ENCODE measurements at places on chromosomes 2 and 18.

- no peak for DNase-seq
Observed at GRCh38 chr2:34979148-34979547, 1376.4 kb upstream of the CRIM1 start.

DNA sequence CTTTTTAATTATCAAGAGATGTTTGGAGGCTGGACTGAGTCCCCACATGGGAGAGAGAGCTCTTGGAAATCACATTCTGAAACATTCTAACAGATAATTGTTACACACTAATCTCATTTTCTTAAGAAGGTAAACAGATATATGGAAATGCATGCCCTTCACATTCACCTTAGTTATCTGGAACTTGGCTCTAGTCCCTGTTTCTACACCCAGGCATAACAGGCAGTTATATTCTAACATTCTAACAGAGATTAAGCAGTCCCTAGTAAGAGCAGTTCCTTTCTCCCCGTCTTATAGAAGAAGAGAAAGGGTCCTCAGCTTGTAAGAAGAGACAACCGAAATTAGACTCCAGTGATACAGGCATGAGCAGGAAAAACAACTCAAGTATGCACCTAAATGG lies 385.4 kb downstream of the SOX11 start:
- no peak for DNase-seq

DNA sequence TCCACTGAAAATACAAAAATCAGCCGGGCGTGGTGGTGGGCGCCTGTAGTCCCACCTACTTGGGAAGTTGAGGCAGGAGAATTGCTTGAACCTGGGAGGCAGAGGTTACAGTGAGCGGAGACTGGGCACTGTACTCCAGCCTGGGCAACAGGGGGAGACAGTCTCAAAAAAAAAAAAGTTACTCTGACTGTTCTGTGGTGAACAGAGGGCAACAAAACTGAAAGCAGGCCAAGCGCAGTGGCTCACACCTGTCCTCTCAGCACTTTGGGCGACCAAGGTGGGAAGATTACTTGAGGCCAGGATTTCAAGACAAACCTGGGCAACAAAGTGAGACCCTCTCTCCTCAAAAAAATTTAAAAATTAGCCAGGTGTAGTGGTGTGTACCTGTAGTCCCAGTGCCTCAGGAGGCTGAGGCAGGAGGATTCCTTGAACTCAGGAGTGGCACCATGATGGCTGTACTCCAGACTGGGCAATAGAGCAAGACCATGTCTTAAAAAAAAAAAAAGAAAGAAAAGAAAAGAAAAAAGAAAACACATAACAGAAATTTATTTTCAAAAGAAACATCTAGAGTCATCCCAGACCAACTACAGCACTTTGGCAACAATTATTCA lies 13.6 kb upstream of the RTN4 start:
- DNase-seq, result no peak

- DNase-seq, result no peak
Observed at GRCh38 chr2:105858868-105859693, 114.4 kb downstream of the NCK2 start.

DNA sequence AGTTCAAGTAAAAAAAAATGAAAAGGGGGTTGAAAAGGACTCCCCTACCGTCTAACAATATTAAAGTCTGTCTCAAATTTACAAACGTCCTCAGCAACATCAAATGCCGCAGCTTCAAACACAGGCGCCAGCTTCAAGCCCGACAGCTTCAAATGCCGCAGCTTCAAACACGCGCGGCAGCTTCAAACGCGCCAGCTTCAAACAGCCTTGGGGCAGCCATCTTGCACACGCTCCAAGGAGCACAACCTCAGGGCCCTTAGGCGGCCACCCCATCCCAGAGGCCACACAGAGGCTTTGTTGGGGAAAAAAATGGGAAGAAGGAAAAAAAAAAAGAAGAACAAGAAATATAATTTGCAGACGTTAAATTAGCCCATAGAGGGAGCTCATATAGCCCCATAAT lies 244.4 kb upstream of the VRK2 start:
- no peak for DNase-seq

DNA sequence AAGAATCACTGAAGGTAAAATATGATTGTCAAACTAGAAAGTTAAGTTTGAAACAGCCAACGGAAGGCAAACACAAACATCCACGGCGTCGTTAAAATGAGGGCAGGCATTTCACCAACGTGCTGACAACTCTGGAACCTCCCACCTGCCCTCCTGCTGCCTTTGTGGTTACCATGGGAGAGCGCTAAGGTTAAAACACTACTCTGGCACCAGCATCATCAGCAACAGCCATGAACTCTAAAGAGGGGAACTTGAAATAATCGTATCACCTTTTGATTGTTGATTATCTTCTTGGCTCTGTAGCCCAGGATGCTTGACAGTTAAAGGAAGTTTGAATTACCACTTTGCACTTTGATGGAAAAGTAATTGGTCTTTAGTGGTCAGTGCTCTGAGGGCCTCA lies 34.7 kb downstream of the CYB5A start:
- DNase-seq, result peak; percentile 18

DNA sequence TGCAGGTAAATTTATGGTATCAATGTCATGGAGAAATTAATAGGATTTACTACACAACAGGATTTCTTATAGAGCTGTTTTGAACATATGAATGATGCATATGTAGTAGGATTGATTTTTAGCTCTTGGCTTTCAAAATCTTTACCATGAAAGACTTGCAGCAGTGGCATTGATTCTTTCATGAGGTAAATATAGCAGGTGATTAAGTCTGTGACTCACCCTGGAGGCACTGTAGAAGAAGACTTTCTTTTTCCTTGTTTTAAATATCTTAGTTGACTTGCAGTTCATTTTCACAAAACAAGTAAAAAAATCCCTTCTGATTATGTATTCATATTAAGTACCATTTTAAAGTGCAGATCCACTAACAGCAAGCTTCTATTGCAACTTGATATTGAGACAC lies 463.0 kb downstream of the FBXO15 start:
- no peak for DNase-seq

- no peak for DNase-seq
Observed at GRCh38 chr2:3251946-3252345, 125.7 kb downstream of the EIPR1 start.

DNA sequence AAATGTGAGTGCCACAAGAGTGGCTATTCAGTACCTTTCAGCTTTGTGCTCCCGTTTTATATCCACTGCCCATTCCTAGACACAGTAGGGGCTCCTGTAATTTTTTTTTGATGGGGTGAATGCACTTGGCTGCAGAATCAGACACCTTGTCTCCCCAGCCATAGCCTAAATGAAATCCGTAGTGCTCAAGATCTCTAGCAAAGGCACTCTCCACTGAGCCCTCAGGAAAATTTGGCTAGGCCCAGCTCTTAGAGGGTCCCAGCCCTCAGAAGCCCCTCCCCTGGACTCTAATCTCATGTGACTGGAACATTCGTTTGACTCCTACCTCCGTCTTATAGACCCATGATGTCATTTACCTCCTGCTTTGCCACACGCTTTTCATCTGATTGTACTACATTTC lies 323.9 kb downstream of the SMAD2 start:
- no peak for DNase-seq

DNA sequence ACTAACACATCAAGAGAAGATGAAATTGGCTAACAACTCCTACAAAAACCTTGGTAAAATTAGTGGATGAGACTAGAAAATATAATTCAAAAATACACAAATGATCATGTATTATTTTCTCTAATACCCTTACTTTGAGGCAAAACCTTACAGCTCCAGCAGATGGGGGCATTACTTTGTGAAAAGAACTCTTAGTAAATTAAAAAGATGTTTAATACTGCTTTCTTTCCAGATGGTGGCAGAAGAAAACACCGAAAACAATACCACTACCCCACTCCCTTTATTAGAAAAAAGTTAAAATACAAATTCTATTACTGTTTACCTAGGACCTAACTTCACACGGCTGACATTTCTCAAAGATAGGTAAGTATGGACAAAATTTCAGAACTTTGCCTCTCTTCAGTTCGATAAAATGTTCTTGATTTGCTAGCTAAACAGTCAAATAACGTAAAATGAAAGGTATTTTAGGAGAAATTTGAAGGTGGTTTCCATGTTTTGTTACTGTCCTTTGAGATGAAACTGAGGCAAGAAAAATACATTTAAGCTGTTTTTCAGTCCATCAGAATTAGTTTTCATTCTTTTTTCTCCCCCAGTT lies 30.6 kb downstream of the ORC4 start:
- DNase-seq, result peak; percentile 57

DNA sequence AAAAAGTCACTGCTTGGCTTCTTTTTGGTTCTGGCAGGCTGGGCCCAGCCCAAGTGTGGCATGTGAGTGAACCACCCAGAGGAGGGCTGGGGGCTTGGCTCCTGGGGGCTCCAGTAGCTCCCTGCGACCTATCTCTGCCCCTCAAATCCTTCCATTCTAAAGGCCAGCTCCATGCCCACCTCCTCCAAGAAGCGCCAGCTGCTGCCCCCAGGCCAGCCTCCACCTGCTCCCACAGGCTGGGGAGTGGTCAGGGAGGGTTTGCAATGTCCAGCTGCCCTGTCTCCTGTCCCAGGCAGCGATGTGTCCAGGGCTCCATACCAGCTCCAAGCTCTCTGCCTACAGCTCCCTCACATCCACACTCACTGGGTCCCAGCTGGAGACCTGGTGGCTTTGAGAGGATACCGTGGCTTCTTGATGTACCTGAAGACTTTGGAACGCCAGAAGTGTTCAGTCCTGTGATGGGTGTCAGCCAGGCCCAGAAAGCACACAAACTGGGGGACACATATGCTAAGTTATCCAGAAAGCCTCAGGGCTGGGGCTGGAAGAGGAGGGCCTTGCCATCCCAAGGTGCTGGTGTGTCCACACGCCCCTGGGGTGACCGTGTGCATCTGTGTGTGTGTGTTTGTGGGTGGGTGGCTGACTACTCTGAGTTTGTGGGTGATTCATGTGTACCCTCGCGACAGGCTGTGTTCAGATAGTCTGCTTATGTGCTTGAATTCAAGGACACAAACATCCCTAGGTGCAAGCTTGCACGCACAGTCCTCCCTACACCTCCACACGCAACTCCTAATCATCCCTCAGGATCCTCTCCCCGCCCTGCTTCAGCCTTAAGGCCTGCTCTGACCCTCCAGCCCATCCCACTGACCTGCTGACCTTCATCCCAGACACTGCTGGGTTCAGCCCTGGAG lies 33.4 kb downstream of the ZFP36L2 start:
- no peak for DNase-seq

DNA sequence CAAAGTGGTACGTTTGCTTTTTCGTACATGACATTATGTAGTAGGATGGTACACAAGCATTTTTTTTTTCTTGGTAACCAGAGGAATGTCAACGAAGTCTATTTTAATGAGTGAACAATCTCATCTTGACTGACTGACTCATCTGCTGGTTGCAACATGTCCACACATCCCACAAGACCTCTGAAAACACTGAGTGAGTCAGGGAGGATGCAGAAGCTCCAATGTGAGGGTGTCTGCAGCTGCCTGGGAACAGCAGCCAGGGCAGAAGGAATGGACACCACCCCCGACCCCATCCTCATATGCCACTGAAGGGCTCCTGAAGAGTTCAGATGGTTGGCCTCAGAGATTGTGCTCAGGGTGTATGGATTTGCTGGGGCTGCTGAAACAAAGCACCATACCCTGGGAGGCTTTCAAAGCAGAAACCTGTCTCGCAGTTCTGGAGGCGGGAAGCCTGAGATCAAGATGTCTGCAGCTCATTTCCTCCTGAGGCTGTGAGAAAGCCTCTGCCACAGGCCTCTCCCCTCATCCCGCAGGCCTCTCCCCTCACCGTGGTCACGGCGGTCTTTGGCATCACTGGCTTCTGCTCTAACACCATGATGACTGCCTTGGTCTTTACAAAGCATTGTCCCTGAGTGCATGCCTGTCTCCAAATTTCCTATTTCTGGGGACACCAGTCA lies 124.6 kb downstream of the LRATD1 start:
- DNase-seq, result no peak

GRCh38 chr2:139160836-139161235 lies 380.6 kb upstream of the NXPH2 start:
- DNase-seq, result no peak

DNA sequence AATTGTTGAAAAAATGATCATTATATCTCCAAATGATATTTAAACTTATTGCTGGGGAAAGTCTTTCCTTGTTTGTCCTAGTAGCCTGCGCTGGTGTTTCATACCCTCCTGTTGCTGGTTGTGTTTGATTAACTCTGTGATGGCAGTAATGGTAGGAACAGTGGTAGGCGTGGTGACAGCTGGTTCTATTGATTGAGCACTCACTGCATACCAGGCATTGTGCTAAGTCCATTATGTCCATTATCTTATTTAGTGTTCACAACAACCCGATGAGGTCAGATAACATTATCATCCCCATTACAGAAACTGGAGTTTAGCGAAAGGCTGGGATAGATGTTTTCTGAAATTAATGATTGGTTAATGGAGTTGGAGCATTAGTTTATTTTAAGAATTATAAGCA lies 77.8 kb upstream of the STON1 start:
- DNase-seq, result peak; percentile 71

GRCh38 chr2:126719833-126720351 lies 63.9 kb downstream of the GYPC start:
- DNase-seq, result no peak

GRCh38 chr2:168705534-168706470 lies 96.6 kb upstream of the NOSTRIN start:
- DNase-seq, result peak; percentile 47

DNA sequence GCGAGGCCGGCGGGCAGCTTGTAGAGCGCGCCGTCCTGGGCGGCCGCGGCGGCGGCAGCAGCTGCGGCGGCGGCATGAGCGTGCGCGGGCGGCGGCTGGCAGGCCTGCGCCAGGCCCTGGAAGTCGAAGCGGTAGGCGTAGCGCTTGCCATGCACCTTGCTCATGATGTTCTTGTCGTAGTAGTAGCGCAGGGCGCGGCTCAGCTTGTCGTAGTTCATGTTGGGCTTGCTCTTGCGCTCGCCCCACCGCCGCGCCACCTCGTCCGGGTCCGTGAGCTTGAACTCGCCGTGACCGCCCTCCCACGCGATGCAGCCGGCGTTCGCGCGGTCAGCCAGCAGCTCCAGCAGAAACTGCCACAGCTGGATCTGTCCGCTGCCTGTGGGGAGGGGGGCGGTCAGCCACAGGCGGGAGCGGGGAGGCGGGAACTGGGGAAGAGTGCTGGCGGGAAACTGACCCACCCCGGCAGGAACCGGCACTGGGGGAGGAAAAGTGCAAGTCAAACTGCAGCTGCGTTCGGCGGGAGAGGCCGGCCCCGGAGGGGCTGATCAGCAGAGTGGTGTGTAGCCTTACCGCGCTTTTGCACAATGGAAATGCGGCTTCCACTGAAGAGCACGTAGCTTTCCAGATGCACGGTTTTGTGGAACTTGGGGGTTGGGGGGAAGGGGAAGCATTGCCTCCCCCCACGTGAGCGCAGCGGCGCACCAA lies 3.0 kb downstream of the FEV start:
- DNase-seq, result peak; percentile 87

Data from NCI-H1417 (cell line).